ENCODE measurements at places on chromosomes 5 and 9.

DNA sequence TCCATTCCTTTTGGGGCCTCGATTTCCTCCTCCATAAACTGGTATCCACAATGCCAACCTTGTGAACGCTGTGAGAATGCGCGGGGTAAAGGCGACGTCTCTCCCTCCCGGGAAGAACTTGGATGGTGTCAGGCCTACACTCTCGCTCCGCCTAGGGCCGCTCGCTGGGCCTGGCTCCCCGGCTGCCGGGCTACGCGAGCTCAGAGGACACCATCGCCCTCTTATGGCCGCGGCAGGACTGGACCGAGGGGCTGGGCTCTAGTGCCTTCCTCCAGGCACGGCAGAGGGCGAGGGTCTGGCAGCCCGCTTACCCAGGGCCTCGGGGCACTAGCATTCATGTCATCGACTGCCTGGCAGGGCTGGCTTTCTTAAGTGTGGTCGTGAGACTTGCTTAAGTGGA lies 1.3 kb upstream of the EXOSC2 start:
- no peak for DNase-seq

GRCh38 chr9:105511446-105511845 lies 46.5 kb upstream of the FKTN start:
- no peak for DNase-seq

GRCh38 chr9:83584995-83585394 lies 37.9 kb upstream of the IDNK start:
- no peak for DNase-seq

DNA sequence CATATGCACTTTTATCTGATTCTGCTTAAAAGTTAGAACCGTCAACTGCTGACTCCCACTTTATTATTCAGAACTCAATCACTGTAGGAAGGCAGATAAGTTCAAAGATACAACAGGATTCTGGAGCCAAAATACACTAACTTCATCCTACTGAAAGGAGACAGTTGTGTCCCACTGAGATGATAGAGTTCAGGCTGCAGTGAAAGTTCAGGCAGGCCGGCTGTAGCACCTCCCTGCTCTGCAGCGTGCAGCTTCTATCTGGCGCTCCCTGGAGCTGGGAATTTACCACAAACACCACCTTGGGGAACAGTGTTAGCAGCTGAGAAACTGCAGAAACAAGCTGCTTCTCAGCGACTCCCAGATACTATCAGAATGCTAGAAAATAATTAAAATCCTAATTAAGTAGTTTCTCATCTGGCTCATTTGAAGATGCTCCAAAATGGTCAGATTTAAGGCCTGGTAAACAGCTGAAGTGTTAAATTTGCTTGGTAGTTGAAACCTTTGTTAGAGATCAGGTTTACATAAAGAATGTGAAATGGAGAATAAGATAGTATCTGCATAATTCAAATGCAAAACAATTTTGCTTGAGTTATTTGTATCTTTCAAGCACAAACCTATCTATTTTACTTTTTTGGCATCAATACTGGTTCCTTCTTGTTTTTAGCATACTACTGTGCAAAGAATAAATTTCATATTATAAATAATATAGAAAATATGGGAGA lies 52.3 kb upstream of the CNTLN start:
- no peak for DNase-seq

DNA sequence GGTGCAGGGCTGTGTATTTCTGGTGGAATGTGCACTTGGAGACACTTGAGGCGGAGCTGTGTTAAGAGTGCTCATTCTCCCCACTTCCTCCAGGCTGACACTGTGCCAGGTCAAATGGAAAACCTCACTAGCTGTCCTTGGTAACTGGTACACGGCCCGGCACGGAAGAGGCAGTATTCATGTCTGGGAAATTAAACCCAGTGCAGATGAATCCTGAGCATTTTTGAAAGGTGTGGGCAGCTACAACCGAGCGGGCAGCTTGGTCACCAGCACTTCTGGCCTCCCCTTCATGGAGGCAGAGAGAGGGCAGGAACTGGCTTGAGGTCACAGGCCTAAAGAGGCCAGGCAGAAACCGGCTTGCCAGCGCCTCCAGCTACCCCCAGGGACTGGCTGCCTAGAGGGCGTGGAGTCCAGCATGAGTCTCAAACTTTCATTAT lies 1.6 kb downstream of the CLPTM1L start:
- no peak for DNase-seq

DNA sequence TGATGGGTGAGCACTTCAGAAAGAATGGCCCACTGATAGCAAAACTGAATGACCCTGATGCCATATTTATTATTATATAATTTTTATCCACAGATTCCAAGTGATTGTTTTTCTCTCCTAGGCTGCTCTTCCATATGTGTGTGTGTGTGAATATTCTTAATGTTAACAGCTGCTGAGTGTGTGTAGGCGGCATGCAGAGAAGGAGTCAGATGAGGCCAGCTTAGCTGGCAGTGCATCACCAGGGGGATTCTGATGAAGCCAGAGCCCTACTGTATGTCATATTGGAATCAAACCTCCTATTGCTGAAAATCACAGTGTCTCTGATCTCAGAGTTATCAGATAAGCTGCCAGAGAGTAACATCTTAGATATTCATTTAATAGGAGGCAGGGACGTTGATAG lies 177.1 kb downstream of the DMAC1 start:
- no peak for DNase-seq

DNA sequence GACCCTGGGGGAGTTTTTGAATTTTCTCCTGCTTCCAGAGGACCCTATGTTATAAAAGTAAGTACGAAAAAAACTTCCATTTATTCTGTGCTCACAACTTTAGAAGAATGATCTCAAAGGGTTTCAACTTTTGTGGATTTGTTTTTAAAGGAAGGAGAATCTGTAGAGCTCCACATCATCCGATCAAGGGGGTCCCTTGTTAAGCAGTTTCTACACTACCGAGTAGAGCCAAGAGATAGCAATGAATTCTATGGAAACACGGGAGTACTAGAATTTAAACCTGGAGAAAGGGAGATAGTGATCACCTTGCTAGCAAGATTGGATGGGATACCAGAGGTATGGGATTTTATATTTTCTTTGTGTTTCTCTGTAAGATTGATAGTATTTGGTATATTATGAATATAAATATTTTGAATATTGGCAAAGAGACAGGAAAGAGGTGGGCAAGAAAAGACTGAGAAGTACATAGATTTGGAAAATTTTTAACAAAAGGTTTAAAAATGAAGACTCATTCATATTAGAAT lies 84.2 kb downstream of the ADGRV1 start:
- no peak for DNase-seq

GRCh38 chr5:140213370-140213983 lies 38.5 kb downstream of the CYSTM1 start:
- no peak for DNase-seq

DNA sequence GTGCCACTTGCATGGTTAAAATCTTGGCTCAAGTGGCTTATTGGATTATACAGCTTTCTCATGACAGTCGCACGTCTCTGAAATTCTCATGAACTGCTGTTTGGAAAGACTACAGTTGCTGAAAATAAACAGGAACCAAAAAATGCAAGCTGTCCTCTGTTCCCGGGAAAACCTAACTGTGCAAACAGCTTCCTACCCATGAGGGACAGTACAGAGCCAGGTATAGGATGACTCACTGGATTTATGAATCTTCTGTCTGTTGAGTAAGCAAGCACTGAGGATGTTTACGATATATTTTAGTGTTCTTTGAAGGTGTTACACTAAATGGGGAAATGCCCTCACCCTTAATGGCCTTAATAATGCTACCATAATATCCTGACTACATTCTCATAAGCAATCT lies 380.3 kb upstream of the TNC start:
- no peak for DNase-seq

DNA sequence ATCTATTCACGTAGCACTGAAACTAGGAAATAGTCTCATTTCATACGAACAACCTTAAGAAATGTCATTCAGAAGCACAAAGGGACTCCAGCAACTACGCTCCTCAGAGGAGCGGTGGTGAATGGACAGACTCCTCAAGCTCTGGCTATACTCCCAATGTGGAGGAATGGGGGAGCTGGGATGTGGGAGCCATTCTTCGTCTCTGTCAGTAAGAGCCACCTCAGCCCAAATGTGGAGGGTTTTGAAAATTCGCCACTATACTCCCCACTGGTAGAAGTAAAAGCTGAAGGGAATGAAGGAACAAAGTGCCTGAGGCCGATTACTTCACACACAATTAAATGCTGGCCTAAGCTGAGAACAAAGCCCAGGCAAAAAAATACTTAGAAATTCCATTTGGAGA lies 96.3 kb downstream of the ADAMTS12 start:
- no peak for DNase-seq

- DNase-seq, result no peak
These were observed 12.5 kb downstream of the DNAH5 start for GRCh38 chr5:13932011-13932410.

DNA sequence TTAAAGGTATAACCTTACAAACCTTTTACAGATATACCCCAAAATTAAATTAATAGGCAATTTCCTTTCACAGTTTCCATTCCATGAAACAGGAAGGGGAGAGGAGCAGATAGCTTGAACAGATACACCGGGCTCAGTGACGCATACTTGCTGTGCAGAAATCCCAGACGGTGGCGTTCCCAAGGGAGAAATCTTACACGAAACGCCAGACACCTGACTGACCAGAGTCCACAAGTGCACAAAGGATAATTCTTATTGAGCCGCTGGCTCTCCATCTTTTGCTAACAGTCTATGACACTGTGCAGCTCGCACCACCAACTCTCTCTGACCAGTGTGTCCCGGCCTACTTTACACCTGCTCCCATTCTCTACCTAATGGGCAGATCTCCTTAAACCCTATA lies 37.4 kb downstream of the PTCH1 start:
- no peak for DNase-seq

GRCh38 chr5:172846249-172846648 lies 12.2 kb downstream of the ERGIC1 start:
- no peak for DNase-seq

GRCh38 chr5:151021746-151022145 lies 1.4 kb downstream of the GPX3 start:
- DNase-seq, result no peak

DNA sequence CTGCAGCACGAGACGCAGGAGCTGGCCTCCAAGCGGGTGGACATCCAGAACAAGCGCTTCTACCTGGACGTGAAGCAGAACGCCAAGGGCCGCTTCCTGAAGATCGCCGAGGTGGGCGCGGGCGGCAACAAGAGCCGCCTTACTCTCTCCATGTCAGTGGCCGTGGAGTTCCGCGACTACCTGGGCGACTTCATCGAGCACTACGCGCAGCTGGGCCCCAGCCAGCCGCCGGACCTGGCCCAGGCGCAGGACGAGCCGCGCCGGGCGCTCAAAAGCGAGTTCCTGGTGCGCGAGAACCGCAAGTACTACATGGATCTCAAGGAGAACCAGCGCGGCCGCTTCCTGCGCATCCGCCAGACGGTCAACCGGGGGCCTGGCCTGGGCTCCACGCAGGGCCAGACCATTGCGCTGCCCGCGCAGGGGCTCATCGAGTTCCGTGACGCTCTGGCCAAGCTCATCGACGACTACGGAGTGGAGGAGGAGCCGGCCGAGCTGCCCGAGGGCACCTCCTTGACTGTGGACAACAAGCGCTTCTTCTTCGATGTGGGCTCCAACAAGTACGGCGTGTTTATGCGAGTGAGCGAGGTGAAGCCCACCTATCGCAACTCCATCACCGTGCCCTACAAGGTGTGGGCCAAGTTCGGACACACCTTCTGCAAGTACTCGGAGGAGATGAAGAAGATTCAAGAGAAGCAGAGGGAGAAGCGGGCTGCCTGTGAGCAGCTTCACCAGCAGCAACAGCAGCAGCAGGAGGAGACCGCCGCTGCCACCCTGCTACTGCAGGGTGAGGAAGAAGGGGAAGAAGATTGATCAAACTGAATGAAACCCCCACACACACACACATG lies 654 bp downstream of the PURA start:
- peak; percentile 41 for DNase-seq

GRCh38 chr5:126274076-126274762 lies 149.0 kb upstream of the GRAMD2B start:
- DNase-seq, result no peak

DNA sequence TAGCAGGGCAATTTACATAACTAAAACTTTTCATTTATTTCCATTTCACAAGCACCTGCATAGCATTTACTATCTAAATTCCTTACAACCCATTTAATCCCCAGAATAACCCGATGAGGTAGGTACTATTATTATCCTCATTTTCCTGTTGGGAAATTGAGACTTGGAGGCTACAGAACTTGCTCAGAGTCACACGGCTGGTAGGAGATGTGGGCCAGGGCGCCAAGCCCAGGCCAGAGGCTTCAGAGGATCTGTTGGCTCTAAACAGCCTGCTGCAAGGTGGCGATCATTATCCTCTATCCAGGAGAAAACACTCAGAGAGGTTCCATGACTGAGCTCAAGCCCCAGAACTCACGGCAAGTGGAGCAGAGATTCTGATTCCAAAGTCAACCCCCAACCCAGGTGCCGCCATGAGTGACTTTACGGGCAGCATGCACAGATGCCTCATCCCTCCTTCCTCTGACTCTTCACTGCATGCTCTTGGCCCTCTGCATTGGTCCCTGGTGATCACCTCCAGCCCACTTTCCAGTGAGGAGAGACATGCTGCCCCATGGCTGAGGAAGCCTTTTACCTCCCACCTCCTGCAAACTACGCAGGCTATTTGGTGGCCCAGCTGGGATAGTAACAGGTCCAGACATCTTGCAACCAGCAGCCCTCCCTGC lies 168.4 kb upstream of the FSTL4 start:
- DNase-seq, result no peak

- DNase-seq, result no peak
These were observed 63.9 kb downstream of the SHC3 start for GRCh38 chr9:89114741-89115140.

GRCh38 chr9:114925039-114925438 lies 5.4 kb downstream of the TNFSF8 start:
- no peak for DNase-seq

GRCh38 chr5:1545126-1545804 lies 21.5 kb upstream of the LPCAT1 start:
- no peak for DNase-seq

GRCh38 chr9:107405511-107405910 lies 84.1 kb downstream of the KLF4 start:
- no peak for DNase-seq

GRCh38 chr5:169164481-169164925 lies 136.4 kb downstream of the SLIT3 start:
- no peak for DNase-seq

DNA sequence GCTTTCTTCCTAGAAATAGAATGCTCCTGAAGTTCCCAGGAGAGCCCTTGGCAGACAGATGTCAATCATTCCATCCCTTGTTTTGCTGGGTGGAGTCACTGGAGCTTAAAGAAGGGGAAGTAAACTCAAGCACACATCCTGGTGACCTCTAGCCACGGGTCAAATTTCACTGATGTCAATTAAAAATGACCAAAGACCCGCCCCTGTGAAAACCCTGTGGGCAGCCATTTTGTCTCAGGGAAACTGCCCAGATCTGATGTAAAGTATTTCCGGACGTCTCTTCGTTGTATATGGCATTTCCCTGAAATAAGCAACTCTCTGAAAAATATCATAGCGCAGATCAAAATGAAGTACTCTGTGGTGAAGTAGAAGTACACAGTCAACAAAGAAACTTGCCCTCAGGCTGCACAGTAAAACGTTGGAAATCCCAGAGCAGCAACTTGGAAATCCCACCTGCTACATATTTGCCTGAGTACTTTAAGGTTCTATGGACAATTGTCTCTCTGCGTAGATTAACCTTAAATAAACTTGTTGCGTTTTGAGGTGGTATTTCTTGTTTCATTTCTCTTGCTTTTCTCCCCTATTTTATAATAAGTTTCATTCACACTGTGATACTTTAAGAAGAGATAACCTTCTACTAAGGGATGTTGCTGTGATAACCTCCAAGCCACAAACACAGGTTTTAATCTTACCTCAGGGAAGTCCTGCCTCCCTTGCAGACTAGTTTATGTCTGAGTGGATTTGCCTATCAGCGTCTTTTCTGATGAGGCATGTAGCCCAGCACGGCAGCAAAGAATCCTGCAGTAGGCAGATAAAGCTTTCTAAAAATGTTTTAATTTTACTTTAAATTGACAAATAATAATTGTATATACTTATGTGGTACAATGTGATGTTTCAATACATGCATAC lies 60.9 kb upstream of the PIP5K1B start:
- no peak for DNase-seq
